ENCODE measurements at places on chromosomes 1 and 21. TPM values are rescaled to one million over a fixed set of nuclear protein-coding genes. Genes with fewer than 3 reads are reported as not detected.
A peak's percentile ranks its signal among the peaks of the same experiment; 100 is the strongest.

The SWT1 gene
- 6.9 TPM for total RNA-seq

The ADAR gene
- 118 TPM for total RNA-seq

The FCGR3A gene
- total RNA-seq: under 0.01 TPM

The AKT3 gene
- 38.7 TPM for total RNA-seq

The ADORA1 gene
- total RNA-seq: 4.0 TPM

The EDEM3 gene
- 44.2 TPM for total RNA-seq

The USF1 gene
- 45.7 TPM for total RNA-seq

The TRIM62 gene
- 9.4 TPM for total RNA-seq

The KRTAP19-3 gene
- total RNA-seq: not detected

The GCSAML gene
- not detected for total RNA-seq

The FCRL6 gene
- not detected for total RNA-seq

GRCh38 chr1:60283690-60284089 is 210.1 kb upstream of the C1orf87 start:
- no peak for DNase-seq

DNA sequence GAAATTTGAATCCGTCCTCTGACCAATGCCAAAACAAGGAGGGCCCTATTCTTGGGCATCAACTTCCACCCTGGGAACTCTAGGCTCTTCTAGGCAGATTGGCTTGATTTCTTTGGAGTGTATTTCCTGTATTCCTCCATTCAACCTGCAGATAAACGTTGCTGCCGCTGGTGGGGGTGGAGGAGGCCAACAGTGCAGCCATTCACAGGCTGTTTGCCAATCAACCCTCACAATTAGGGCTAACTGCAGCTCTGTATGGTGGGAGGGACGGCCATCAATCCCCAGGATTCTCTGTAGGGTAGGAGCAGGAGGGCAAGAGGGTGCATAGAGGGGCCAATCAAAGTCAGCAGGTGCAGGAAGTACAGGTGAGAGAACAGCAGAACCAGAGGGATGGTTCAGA is 273.1 kb upstream of the PROX1 start:
- no peak for DNase-seq

DNA sequence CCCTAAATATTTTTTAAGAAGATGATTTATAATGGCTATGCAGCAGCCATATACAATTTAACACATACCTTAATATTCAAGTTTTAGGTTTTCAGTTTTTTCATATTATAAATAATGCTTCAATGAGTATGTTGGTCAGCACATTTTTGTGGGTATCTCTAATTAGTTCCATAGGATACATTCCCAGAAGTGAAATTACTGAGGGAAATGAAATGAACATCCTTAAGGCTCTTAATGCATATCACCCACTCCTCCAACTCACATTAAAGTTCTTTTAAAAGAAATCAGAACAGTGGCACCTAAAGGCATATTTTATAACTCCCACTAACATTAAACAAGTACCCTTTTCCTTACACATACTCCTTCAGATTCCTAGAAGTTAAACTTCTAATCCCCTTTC is 56.1 kb downstream of the EYA3 start:
- DNase-seq: no peak

DNA sequence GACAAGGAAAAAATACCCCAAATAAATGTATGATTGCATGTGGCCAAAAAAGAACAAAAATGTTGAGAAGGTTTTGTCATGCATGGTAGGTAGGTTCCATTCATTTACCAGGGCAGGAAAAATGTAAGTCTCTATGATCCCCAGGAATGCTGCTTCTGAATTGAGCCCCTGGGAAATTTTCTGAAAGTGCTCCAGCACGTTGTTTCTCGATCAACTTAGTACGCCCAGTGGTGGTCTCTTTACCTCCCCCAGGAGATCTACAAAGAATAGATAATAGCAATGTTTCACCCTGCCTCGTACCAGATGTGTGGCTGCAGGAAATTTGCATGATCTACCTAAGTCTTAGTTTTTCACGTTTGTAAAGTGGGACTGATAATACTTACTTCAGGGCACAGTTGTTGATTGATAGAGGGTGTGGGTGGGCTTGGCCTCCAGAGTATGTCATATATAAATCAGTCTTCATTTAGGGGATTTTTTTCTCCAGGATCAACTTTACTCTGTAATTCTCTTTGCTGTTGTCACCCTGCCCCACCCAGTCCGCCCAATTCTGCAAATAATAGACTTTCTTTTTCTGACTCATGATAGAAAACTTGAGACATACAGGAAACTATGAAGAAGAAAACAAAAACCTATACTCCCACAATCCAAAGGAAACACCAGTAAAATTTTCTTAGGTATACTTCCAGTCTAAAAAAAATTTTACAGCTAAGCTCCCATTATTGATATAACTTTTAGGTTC is 462.0 kb upstream of the RUNX1 start:
- peak; percentile 65 for DNase-seq

- DNase-seq: no peak
These were observed 29.6 kb upstream of the ZNF326 start for GRCh38 chr1:89965193-89965768.

DNA sequence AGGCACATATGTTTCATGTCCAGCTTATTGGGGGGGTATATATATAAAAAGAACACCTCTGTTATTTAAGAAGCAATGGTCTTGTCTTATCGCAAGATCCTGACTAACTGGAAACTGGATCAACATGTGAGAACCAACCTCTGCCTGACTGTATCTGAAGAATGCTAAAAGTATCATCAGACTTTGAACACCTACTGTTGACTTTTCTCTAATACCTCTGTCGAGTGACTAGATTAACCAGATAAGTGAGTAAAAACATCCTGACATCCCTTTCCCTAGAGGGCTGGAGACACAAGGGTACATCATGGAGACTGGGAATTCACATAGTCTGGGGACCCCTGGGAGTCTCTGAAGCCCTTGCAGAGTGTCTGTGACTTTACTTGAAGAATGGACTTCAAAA is 26.3 kb upstream of the PIGC start:
- DNase-seq: no peak

GRCh38 chr21:41488080-41488479 is 19.9 kb downstream of the TMPRSS2 start:
- DNase-seq: no peak

GRCh38 chr1:13556224-13556764 is 27.3 kb upstream of the PDPN start:
- DNase-seq: no peak

DNA sequence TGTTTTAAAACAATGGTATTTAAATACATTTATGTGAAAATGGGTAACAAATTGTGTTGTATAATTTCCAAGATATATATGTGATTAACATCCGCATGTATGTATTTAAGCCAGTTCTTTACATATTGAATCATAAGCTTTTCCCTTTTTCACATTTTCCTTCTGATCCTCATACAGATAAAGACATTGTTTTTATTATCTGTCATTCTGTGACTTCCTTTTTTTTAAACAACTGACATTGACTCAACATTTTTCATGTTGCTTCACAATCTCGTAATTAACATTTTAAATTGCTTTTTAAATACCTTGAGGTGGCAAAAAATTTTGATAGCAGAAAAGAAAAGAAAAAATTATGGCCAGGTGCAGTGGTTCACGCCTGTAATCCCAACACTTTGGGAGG is 1.4 kb downstream of the STXBP3 start:
- no peak for DNase-seq

- DNase-seq: no peak
These were observed 15.5 kb downstream of the DEGS1 start for GRCh38 chr1:224198572-224198971.

GRCh38 chr1:34354367-34354766 is 177.7 kb downstream of the C1orf94 start:
- no peak for DNase-seq

GRCh38 chr1:84286071-84286470 is 15.4 kb upstream of the SAMD13 start:
- no peak for DNase-seq

- no peak for DNase-seq
These were observed 49.9 kb downstream of the C8B start for GRCh38 chr1:56915960-56916359.

- DNase-seq: no peak
These were observed 324.0 kb upstream of the VAMP3 start for GRCh38 chr1:7447093-7447492.

DNA sequence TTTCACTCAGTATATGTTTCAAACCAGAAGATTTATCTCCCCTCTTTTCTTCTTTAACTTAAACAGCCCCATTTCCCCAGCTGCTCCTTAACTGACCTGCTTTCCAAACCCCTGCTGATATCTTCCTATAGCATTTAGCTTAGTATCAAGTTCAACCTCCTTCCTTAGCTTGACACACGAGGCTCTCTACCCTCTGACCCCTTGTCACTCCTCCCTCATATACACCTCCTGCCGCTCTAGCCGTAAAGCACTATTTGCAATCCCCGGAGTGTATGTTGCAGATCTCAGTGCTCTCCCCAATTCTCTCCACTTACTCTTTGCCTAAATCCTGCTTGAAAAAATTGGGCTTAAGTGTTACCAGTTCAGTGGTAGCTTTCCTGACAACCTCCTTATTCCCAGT is 13.7 kb upstream of the AKR1A1 start:
- no peak for DNase-seq

DNA sequence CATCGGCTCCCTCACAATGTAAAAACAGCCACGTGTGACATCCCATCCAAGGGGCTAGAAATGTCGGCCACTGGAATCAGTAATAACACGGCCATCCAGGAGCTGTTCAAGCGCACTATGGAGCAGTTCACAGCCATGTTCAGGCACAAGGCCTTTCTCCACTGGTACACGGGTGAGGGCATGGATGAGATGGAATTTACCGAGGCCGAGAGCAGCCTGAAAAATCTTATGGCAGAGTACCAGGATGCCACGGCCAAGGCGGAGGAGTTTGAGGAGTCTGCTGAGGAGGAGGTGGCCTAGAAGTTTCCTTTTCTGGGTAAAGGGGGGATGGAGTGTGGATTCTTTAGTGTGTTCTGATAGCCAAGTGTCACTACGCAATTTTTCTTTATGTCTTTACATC is 61.1 kb upstream of the MAP1LC3C start:
- no peak for DNase-seq

DNA sequence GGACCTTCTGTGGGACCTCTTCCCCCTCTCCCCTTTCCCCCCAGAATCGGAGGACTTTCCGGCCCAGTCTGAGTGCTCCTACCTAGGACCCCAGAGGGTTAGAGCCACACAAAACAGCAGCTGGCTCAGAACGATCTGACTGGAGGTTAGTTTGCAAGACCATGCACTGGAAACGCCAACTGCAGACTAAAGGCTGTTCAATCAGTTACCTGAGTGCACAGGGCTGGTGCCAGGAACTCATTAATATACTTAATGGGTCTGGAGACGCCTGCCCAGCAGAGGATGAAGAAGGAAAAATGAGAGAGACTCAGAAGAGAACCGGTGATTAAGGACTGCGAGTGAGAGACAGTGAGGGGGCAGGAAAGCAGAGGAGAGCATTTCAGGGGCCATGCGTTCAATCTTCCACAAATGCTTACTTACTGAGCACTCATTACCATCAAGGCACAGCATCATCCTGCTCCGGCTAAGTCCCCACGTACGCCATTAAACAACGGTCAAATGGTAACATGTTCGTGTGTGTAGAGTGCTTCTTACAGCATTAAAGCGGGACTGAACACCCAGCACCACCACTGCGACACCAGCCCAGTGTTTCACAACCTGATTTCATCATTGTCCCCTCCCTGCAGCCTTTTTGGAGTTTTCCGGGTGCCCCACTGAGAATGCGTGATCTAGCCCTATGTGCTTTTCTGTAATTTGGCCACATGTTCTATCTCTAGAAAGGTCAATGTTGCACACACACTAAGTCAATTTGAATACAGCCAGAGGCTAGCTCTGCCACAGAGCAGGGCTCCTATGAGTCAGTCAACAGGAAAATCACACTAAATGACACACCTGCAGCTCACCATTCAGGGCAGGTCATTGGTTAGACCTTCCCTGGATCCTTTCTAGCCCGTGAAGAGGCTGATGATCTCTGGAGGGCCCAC is 7.6 kb downstream of the ENO1 start:
- DNase-seq: no peak

- no peak for DNase-seq
These were observed 1.9 kb upstream of the CNTN2 start for GRCh38 chr1:205041001-205041715.

GRCh38 chr1:5780324-5780716 is 211.9 kb downstream of the NPHP4 start:
- DNase-seq: no peak

All from osteoblast (primary cell).